Memory B cell (primary cell): ENCODE measurements at places on chromosomes 16 and 17.

- no peak for DNase-seq
Observed at GRCh38 chr17:57513569-57513968, 231.5 kb downstream of the CCDC182 start.

DNA sequence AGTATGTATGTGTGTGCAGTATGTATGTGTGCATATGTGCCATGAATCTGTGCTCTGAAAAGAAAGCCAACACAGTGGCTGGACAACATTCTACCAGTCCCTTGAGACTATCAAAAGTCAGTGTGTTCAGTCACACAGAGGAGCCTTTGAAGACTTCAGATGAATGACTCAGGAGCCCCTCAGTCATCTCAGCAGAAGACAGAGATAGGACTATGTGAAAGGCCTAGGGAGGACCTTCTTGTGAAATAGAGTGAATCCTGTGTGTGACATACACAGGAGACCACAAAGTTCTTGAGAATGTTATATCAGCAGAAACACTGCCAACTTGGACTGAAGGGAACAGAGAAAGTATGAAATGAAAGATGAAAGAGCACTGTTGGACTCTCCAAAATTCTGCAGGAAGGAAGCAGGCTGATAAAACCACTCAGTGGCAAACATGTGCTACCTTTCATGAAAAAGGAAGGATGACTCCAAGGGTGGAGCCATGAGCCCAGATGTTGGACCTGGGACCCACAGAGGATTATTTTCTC lies 108.4 kb downstream of the METRNL start:
- DNase-seq, result no peak

DNA sequence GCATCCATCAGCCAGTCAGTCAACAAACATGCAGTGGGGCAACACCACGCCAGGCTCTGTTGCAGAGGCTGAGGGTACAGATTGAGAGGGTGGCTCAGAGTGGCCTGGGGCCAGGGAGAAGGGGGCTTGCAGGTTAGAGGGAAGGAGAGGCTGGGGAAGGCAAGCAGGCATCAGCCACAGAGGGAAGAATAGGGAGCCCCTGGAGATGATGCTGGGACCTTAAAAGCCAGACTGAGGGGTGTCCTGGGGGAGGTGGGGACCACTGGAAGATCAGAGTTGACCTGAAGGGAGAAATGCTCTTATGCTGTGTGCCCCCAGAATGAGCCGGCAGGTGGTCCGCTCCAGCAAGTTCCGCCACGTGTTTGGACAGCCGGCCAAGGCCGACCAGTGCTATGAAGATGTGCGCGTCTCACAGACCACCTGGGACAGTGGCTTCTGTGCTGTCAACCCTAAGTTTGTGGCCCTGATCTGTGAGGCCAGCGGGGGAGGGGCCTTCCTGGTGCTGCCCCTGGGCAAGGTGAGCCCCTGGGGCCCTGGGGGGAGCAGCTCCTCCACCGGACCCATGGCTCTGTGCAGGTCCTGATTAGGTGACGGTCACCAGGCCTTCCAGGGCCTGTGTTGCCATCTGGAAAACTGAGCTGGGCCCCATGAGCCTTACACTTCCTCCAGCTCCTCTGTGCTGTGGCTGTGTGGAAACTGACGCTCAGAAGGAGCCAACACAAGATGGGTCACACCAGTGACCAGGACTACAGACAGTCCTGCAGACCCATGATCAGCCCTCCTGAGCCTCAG lies 1.7 kb downstream of the CORO1A start:
- DNase-seq, result no peak

DNA sequence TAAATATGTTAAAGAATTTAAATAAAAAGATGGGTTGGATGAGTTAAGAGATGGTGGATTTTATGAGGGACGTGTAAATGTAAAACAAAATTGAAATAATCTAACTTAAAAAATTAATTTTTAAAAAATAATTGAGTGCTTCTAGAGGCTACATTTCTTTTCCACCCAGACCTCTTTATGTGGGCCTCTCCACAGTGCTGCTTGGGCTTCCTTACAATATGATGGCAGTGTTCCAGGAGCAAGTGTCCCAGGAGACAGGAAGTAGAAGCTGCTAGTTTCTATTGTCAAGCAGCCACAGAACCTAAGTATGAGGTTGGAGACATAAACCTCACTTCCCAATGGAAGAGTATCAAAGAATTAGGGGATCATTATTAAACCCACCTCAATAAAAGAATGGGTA lies 205.7 kb upstream of the CPHXL start:
- DNase-seq, result no peak

DNA sequence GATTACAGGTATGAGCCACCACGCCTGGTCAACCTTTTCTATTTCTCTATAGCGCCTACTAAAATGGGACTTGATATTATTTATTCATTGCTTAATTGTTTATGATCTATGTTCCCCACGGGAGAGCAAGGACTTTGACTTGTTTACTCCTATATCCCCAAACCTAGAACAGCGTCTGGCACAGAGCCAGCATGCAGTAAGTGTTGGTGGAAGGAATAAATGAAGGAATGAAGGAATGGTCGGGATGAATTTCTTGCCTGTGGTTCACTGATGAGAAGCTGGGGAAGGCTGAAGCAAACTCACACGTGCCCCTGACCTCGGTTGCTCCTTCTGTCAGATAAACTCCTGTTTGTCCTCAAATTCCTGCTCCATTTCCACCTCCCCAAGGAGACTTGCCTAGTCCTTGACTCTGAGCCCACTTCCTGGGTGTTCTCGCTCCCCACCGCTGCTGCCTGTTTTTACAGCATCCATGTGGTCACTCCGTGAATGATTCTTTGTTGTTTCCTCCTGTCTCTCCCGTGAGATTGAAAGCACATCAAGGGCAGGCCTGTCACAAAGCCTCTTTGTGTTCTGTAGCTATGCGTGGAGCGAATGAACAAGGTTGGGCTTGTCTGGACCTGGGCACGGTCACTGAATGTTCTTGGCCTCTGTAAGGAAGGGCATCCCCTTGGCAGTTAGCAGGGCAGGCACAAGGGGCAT lies 17.3 kb downstream of the C17orf100 start:
- DNase-seq, result no peak

- no peak for DNase-seq
Observed at GRCh38 chr16:82943371-82943770, 316.6 kb downstream of the CDH13 start.

DNA sequence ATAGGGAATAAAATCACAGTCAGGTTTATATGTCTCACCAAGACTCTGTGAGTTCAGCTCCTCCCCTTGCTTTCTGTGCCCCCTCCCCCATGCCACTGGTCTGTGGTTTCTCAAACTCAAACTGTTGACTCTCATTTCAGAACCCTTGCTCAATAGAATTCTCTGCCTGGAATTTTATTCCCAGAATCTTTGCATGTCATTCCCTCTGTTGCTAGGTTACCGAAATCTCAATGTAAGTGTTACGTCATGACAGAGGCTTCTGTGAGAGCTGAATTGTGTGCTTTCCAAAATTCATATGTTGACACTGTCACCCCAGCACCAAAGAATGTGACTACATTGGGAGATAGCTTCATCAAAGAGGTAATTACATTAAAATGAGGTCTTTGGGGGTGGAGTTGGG lies 1938.8 kb downstream of the TP53TG3F start:
- DNase-seq, result no peak

- DNase-seq, result no peak
Observed at GRCh38 chr17:73142872-73143381, 21.9 kb upstream of the SSTR2 start.

GRCh38 chr17:30449480-30449879 lies 27.7 kb upstream of the GOSR1 start:
- no peak for DNase-seq

DNA sequence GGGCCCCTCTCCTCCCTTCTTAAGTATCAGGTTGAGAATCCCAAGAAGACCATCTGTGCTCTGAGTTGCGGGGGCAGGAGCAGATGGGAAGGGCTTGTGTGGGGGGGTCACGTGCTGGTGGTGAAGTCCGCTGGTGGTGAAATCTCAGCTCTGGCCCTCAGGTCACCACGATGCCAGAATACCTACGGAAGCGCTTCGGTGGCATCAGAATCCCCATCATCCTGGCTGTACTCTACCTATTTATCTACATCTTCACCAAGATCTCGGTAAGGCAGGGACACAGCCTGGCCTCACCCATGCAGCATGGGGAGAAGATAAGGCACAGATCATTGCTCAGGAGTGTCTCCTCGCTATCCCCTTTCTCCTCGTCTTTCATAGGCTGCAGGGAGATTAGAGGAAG lies 29.7 kb downstream of the SLC5A11 start:
- DNase-seq, result no peak

- DNase-seq, result no peak
Observed at GRCh38 chr16:49537924-49538459, 164.4 kb downstream of the C16orf78 start.

DNA sequence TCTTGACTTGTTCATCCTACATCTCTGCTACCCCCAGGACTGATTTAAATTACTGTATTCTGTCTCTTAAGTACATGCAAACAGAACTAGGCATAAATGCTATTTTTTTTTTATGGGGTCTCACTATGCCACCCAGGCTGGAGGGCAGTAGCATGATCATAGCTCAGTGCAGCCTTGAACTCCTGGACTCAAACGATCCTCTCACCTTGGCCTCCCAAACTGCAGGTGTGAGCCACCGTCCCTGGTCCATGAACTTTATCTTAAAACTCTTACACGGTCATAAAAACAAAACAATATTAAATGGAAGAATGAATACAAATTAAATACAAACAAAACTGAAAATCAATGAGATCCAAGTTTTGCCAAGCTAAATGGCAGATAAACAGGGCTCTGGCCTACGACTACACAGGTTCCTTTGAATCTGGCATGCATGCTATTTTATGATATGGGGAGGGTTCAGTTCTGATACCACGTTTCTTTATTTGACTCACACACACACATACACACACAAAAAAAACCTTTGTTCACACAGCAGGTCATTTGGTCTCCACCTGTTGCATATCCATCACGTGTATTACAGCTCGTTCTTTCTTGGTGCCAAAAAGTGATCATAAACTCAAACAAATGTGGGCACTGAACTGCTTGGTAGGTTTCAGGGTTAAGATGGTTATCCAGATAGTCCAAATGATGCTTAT lies 1.1 kb upstream of the PKD1L3 start:
- no peak for DNase-seq

DNA sequence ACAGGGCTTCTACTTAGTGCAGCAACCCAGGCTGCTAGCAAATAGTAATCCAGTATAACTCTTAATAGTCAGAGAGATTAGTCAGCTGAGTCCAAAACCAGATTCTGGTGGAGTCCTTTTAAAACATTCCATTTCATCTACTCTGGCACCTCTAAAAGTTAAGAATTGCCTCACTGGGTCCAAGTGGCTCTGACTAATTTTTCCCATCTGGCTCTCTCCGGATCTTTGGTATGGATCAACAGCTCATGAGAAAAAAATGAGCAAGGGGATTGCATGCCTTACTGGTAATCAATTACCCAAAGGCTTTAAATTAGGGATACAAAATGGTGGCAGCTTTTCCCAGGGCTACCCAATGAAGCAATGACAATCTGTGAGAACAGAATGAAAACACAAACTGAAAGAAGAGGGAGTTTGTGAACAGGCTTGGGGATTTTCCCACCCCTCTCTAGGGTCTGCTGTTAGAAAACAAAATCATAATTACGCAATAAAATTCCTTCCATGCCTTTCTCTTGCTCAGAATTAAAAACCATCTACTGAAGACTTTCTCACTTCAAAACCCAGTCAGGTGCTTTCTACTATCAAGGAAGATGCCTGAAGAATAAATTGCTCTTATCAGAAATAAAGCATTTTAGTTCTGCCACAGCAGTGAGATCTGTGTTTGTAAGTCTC lies 84.6 kb upstream of the PMFBP1 start:
- no peak for DNase-seq

DNA sequence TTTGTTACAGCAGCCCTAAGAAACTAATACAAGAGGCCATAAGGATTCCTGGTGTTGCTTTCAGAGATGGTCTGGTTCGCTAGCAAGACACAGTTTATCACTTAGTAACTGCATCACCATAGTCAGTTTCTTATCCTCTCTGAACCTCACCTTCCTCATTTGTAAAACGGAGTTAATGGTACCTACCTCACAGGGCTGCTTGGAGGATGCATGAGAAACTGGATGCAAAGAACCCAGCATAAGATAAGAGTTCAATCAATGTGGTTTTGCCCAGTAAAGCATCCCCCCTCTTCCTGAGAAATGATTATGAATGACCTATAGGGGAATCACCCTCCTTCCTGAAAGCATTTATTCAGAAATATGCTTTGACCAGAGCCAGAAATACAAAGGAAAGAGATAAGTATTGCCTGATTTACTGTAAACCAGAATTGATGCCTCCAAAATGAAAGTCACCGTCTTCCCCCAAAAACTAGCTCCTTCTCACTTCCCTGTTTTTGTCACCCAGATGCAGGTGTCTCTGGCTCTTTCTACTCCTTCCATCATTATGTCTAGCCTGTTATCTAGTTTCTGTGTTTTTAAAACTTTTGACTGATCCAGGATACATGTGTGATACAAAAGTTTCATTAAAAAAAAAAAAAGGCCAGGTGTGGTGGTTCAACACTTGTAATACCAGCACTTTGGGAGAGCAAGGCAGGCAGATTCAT lies 2.8 kb upstream of the TEFM start:
- no peak for DNase-seq
